Activated naive CD8-positive, alpha-beta T cell treated with anti-CD3 and anti-CD28 coated beads, Interleukin-2, amount 50 U/mL, for 16 hours (primary cell): ENCODE measurements at places on chromosomes 11 and 22.
A peak's percentile ranks its signal among the peaks of the same experiment; 100 is the strongest.

DNA sequence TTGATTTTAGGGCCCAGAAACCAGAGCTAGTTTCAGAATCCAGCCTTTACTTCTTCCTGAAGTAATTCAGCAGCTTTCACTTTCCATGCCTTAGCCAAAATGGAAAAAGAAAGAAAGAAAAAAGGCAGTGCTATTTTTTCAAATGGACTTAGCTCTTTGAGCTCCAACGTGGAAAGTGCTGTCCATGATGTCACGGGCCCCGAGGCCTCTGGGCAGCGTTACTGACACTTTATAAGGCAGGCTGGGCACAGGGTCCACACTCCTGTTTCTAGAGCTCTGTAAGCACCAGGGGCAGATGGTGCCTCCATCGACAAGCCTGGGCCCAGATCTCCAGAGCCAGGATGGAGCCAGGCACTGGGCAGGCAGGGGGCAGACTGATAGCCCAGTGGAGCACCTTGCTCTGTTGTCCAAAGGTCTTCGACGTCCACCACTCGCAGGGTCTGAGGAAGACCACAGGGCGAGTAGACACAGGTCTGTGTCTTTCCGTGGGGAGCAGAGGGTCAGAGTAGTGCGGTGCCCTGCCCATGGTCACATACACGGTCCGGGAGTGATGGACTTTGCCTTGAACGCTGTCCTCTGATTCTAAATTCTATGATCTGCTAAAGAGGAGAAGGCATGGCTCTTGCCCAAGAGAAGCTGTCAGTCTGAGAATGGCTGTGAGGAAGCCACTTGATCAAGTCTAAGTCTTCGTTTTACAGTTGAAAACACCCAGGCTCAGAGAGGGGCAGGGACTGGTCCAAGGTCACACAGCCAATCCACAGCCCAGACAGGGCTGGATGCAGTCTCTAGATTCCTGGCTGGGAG lies 22.0 kb upstream of the WNT11 start:
- no peak for DNase-seq

DNA sequence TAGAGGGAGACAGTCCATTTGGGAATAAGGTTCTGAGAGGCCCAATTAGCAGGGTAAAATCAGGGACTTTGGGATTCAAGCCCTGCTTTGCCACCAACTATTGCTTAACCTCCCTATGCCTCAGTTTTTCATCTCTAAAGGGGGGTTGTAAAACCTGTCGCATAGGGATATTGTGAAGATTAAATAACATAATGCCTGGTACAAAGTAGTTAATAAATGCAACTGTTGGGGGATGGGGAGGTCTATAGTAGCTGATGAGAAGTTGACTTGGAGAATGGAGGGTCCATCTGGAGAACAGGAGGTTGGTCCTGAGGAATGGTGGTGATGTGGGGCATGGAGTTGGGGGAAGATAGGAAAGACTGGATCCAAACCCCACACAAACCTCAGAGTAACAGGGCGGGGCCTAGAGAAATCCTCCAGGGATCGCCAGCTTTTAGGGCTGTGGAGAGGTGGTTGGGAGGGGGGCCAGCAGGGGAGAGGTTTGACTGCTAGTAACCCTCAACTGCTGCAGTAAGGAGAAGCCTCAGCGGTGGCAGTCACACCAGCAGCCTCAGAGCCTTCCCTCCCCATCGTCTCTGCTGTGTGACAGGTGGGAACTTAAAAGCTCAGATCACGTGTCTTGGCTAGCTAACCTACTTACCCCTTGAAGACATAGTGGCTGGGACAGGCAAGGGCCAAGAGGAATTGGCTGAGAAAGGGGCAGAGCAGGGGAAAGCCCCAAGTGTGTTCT lies 1.1 kb upstream of the ABCG4 start:
- no peak for DNase-seq

GRCh38 chr22:49657275-49657973 lies 170.2 kb downstream of the BRD1 start:
- peak; percentile 53 for DNase-seq

GRCh38 chr11:91396236-91397133 lies 828.1 kb upstream of the FAT3 start:
- no peak for DNase-seq

GRCh38 chr22:46917771-46918101 lies 155.3 kb downstream of the TBC1D22A start:
- DNase-seq = no peak

DNA sequence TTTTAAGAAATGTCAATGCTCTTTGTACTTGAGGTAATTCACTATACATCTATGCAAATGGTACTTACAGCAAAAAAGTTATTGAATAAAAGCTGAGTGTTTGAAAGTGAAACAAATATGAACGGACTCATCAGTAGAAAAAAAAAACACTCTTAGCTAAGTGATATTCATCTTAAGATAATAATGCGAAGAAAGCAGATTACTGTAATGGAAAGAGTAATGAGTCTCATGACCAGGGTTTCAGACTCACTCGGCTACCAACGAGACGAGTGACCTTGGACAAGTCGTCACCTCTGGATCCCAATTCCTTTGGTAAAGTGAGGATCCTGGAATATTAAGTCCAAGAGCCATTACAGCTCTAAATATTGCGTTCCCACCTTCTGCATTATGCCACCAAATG lies 57.0 kb downstream of the PACSIN2 start:
- no peak for DNase-seq

DNA sequence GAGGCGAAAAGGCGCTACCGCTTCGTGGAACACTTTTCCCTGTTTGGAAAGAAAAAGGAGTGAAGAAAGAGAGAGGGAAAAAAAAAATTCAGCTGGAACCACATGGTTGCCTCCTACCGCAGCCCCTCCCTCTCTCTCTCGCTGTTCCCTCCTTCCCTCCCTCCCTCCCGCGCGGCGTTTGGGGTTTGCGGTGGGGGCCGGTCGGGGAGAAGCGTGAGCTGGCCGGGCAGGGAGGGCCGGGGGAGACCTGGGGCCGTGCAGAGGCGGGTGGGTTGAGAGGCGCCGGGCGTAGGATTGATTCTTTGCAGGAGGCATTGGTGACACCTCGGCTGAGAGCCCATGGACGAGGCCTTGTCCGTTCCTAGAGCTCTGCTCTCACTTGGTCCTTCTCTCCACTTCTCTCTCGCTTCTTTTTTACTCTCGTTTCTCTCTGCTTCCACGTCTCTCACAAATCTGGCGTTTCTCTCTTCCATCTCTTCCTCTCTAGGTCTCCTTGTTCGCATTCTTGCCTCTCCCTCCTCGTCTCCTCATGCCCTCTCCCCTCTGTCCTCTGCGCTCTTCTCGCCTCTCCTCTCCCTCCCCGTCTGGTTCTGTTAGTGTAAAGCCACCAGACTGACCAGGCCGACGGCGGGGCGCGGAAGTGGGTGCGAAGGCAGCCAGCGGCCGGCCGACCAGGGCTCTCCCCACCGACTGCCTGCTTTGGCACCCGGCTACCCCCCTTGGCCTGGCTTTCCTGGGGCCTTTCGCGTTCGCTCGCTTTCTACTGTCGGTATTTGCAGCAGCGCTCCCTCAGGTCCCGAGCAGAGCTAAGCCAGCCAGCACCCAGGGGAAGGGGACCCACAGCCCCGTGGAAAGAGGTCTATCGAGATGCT lies at the start of gene CLMP:
Gene CLMP (minus strand): TSS at position 61 of the 872 bp plus-strand sequence. CDS start 308 bp downstream, outside the sequence.
- DNase-seq = no peak

- no peak for DNase-seq
These were observed 65.1 kb upstream of the LRRC55 start for GRCh38 chr11:57116654-57117053.

- DNase-seq = no peak
These were observed 5.8 kb downstream of the PLEKHB1 start for GRCh38 chr11:73652046-73652730.

GRCh38 chr11:63884196-63884932 lies 32.6 kb downstream of the RCOR2 start:
- DNase-seq = no peak

DNA sequence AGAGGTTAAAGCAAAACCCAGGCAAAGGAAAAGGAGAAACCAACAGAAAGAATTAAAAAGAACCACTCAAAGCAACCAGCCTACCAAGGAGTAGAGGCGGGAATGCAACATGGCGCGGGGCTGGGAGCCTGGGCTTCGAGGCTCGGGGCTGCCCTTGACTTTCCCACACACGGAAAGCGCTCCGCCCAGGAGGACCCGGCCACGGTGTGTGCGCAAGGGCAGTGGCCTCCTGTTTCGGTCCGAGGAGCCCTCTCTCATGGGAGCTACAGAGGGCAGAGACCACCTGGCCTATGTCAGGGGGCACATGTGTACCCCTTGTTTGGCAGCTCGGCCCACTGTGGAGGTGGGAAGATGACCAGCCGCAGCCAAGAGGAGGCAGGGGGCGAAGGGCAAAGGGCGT lies 55.9 kb downstream of the APOL1 start:
- DNase-seq = no peak

DNA sequence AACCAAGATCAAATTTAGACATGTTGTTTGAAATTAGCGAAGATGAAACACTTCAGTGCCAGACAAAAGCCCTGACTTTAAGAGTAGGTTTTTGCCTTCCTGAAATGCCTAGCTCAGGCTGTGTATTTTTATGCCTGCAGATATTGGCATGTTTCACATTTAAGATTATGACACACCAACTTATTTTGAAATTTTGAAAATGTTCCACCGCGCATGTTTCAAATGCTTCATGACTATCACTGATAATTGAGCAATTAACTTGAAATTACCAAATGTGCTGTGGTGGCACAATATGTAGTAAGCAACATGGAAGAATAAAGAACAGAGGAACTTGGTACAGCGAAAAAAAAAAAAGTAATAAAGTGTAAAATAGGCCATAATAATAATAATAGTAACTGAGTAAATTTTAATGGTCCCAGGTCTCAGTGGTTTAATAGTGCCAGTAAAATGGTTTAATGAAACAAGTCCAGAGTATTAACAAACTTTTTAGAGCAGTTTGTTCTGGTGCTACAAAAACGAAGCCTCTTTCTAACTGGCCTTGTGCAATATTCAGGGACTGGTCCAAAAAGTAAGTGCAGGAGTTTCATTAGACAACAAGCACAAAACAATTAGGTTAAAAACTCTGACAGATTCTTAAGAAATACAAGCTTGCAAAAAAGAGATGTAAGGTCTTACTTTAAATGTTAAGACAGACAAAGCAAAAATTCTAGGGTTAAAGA lies 112.5 kb upstream of the SOX6 start:
- DNase-seq = no peak

GRCh38 chr11:126607374-126607773 lies 251.9 kb downstream of the ST3GAL4 start:
- DNase-seq = no peak

GRCh38 chr11:77418155-77418970 lies 55.5 kb downstream of the PAK1 start:
- no peak for DNase-seq

- DNase-seq = no peak
These were observed 835 bp upstream of the MYOD1 start for GRCh38 chr11:17718510-17718962.

- DNase-seq = no peak
These were observed 38.5 kb downstream of the SIK3 start for GRCh38 chr11:117059611-117060148.

DNA sequence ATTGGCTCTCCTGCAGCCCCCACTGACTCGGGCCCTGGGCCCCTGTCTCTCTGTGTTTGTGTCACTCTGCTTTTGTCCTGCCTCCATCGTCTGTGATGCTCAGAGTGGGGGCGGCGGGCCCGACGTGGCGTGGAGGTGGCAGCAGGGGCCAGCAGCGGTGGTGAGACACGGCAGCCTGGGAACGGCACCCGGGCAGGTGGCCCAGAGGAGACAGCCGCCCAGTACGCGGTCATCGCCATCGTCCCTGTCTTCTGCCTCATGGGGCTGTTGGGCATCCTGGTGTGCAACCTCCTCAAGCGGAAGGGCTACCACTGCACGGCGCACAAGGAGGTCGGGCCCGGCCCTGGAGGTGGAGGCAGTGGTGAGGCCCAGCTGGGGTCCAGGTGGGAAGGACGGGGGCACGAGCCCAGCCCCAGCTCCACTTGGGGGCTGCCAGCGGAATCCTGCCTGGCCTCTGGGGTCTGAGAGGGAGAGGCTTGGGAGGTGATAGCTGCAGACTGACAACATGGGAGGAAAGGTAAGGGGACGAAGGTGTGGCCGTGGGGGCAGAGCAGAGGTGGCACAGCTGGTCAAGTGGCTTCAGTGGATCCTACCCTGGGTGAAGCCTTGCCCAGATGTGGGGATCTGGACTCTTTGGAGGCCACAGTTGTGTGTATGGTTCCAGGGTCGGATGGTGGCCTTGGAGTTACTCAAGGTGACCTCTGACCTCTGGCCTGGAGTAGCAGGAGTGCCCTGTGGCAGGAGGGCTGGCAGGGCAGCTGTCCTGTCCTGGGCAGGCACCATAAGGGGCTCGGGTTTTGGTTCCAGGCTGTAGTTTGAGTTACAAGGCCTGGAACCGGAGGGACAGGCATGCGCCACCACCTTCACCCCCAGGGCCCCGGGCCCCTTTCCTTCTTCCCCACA lies 16.2 kb downstream of the RELT start:
- no peak for DNase-seq

DNA sequence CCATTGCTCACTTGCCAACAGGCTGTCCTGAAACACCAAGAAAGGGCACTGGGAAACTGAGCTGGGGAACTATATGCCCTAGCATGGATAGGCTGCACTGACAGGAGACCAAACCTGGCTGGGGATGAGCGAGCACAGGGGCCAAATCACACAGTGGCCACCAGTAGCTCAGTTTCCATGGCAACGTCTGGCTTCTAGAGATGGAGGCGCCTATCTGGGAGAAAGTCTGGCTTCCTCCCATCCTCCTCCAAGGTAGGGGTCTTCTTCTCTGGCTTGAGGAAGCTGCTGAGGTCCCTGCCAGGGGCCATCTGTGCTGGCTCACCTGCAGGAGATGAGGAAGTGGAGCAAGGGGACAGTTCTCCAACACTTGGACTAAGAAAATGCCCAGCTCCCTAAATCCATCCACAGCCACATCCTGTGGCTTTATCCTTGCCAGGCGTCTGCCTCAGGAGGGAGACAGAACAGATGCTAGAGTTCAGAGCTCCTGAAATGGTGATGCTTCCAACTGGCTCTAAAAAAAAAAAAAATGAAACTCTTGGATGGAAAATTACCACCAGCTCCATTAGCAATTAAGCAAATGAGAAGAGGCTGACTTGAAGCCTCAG lies 48.3 kb downstream of the SYT13 start:
- no peak for DNase-seq
